ENCODE measurements at places on chromosomes 16 and 17. TPM values are rescaled to one million over a fixed set of nuclear protein-coding genes. Genes with fewer than 3 reads are reported as not detected.

DNA sequence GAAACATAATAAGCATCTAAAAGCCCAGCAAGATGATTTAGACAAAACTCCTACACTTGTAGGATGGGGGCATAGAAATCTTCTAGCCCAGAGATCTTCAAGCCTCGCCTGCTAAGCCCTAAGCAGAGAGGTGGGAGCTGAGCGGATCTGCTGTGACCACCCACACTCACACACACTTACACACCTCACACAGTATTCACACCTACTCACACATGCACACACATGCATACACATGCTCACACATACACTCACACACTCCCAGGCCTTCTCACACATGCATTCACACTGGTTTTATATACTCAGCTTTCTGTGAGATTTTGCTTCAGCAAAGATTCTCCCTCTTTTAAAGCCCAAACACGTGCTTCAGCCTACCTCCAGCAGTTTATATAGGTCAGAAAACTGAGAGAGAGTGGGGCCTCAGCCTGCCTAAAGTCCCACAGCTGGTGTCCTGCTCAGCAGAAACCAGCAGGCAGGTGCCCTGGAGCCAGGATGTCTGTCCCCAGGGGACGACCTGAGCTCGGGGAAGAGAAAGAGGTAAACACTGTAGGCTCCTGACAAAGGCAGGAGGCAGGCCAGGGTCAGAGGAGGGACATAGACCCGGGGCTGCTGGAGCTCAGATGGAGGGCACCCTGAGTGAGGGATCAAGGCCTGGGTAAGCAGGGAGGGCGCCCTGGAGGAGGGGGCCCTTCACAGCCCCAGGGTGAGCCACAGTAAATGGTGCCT, 12.0 kb upstream of the KRT19 start:
- H3K27ac ChIP-seq: peak overlapping the region; percentile 32
- H3K27me3 ChIP-seq: no peaks in the 10 kb centered on the region
- H3K36me3 ChIP-seq: no peaks in the 10 kb centered on the region
- no peak for DNase-seq
- no peak overlapping the region for H3K4me3 ChIP-seq

SLFN14 gene
- total RNA-seq: not detected

- H3K36me3 ChIP-seq: peaks cover 32% of the 10 kb centered on the region
- DNase-seq: no peak
- peaks cover 57% of the 10 kb centered on the region for H3K4me1 ChIP-seq
- peaks cover 3% of the 10 kb centered on the region for H3K27me3 ChIP-seq
These were observed 182.9 kb downstream of the CCDC182 start for GRCh38 chr17:57562184-57562698.

GRCh38 chr17:81090361-81091136, 55.6 kb downstream of the BAIAP2 start:
- peak overlapping the region; percentile 31 for H3K27ac ChIP-seq
- H3K36me3 ChIP-seq: no peaks in the 10 kb centered on the region
- no peaks in the 10 kb centered on the region for H3K27me3 ChIP-seq

GRCh38 chr16:55605754-55606336, 39.4 kb downstream of the CAPNS2 start:
- no peaks in the 10 kb centered on the region for H3K4me1 ChIP-seq
- H3K27me3 ChIP-seq: peaks cover 3% of the 10 kb centered on the region
- no peaks in the 10 kb centered on the region for H3K36me3 ChIP-seq
- H3K27ac ChIP-seq: no peak overlapping the region

- no peak overlapping the region for H3K4me3 ChIP-seq
- DNase-seq: peak; percentile 64
- H3K27ac ChIP-seq: no peak overlapping the region
- H3K36me3 ChIP-seq: no peaks in the 10 kb centered on the region
These were observed 11.2 kb downstream of the PIK3R5 start for GRCh38 chr17:8954339-8954738.

MMP25 gene
- total RNA-seq: 0.14 TPM

DNA sequence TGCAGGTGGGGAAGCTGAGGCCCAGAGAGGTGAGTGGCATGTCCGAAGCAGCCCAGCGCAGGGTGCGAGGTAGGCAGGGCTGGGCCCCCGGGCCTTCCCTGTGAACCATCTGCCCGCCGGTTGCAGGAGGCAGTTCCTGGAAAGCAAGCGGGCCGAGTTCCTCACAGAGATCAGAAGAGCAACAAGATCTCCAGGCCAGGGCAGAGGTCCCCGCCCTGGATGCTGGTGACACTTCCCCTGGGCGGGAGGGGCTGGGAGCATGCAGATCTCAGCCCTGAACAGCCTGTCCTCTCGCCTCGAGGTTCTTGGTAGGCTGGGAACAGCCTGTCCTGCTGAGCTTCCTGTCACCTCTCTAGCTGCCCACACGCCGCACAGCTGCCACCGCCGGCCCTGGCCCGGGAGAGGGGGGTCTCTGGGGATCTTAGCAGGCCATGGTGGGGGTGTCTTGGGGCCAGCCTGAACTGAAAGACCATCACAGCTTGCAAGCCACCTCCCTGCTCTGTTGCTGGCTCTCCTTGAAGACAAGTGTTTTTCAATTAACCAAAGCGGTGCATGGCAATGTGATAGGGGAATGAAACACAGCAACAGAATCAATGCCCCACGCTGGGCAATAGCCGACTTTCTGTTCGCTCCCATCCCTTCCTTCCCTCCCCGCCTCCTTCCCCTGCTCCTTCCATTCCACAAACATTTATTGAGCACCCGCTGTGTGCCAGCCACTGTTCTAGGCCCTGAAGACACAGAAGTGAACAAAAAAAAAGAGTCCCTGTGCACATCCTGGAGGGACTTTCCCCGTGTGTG, 31.7 kb downstream of the SOCS1 start:
- no peak overlapping the region for H3K4me3 ChIP-seq
- DNase-seq: no peak
- H3K4me1 ChIP-seq: no peaks in the 10 kb centered on the region
- H3K36me3 ChIP-seq: no peaks in the 10 kb centered on the region
- peaks cover 4% of the 10 kb centered on the region for H3K27me3 ChIP-seq

Measured in type B pancreatic cell (in vitro differentiated cells).